GM12878 (cell line): ENCODE measurements at places on chromosomes 7 and 10.

- DNase-seq: no peak
Observed at GRCh38 chr7:102077081-102077480, 209.6 kb upstream of the SH2B2 start.

- DNase-seq: no peak
Observed at GRCh38 chr10:86062198-86062550, 304.4 kb downstream of the GRID1 start.

- peak; percentile 58 for DNase-seq
Observed at GRCh38 chr10:110354322-110354766, 49.6 kb upstream of the SMNDC1 start.

- DNase-seq: peak; percentile 80
Observed at GRCh38 chr10:88990384-88991160, at the start of gene FAS. Gene FAS, plus strand, starts transcription at chr10:88990798. Its CDS starts 79 bp downstream, at chr10:88990877.

- no peak for DNase-seq
Observed at GRCh38 chr10:78442836-78443550, 409.3 kb downstream of the RPS24 start.

GRCh38 chr7:49773218-49773935 lies at the start of gene VWC2:
Gene VWC2, plus strand, starts transcription at chr7:49773638. Its CDS starts 1,798 bp downstream, at chr7:49775436.
- no peak for DNase-seq

DNA sequence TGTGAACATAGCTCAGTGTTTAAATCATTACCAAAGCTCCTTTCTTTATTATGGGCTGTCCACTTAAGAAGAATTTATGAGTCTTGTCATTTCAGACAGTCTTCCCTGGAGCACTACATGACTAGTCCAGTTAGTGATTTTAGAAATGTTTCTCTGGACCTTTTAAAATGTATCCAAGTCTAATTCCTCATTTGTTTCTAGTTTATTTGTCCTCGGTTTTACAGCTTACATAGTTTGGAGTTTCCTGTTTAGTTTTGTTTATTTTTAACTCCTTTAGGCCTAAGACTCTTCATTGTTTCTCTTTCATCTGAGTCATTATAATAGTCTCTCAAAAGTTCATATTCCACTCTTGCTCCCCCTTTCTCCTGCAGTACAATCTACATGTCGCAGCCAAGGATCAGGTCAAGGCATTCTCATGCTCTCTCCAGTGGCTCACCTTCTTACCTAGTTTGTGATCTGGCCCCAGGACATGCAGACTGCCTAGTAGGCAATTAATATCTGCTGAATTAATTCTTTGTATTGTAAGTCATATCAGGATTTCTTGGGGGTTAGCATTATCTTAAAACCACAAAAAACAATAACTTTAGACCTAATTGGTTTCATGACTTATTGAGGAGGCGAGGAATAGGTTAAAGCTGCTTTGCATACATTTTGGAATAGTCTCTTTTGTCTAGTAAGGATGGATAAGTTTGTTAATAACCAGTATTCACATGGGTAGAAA lies 93.8 kb downstream of the MAPK8 start:
- no peak for DNase-seq
